ENCODE measurements at places on chromosomes 3 and 15.

GRCh38 chr3:64717872-64718613, 30.2 kb upstream of the ADAMTS9 start:
- no peak for DNase-seq

DNA sequence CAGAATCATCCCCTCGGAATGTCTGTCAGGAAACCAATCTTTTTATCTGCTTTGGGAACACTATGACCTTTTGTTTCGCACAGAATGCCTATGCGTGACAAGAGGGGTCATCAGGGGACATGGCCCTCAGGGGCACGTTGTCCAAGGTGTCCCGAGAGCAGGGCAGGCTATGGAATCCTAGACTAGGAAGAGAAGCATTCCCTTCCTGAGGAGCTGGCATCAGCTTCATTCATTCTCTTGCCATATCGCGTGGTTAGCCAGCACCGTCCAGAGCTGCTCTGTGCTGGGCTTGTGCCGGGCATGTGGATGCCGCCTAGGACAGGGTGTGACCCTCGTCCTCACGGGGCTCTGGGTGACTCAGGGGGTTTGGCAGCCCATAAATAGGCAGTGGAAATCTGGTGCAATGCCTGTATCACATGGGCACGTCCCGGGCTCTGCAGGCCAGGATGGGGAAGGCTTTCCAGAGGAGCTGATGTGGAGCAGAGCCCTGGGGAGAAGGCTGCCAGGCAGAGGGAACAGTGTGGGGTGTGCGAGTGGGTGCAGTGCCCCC, 117.8 kb downstream of the TMEM266 start:
- DNase-seq: no peak

- DNase-seq: no peak
Measured at GRCh38 chr3:173789530-173790162, 392.1 kb downstream of the NLGN1 start.

DNA sequence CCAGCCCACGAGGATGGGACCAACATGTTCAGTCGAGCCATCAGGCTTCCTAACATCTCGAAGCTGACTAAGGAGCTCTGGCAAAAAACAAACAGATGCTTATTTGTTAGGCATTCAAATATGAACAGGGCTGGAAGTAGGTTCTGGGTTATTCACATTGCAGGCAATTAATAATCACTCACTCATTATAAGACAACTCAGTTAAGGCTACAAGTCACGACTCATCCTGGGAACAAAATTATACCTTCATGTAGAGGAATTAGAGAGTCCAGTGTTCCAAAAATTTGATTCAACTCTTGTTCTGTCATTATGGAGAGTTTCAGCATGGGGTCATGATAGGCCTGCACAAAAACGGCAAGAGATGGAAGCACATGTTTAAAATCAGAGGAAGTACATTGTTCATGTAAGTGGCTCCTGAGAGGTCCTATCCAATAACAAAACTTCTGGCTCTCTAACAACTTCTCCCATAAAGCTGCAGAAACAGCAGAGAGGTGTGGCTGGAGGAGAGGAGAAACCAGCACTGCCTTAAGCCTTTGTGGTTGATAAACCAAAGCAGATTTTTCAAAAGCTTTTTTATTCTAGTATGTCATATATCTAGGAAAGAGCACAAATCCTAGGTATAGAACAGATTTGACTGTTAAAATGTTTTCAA, 50.6 kb downstream of the ARHGEF3 start:
- DNase-seq: no peak

DNA sequence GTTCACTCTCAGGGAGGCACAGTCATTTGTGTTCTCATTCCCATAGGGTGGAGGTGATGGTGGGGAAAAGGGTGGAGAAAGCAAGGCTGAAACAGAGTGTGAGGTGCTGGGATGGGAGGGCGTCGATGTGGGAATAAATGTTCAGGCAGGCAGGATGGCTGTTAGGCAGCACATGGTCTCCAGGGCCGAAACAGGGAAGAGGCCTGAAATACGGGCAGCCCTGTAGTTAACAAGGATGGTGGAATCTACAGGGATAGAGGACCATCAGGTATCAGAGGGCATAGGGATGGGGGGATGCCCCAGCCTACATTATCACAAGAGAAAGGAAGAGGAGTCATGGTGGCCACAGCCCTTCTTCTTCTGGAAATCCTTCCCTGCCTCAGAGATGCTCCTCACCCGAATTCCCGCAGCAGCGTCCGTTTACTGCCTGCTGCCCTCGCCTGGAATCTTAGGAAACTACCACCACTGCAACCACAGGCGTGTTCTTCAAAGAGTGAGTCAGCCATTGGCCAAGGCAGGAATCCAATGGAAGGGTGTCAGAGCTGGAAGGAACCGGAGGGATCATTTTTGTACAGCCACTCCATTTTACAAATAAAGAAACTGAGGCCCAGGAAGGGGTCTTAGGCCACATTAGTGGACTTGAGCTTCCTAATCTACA, 49.7 kb upstream of the POMGNT2 start:
- DNase-seq: peak; percentile 17
